ENCODE measurements at places on chromosomes 3 and 15. TPM values are rescaled to one million over a fixed set of nuclear protein-coding genes. Genes with fewer than 3 reads are reported as not detected.

Gene KY
- total RNA-seq = 0.43 TPM

DNA sequence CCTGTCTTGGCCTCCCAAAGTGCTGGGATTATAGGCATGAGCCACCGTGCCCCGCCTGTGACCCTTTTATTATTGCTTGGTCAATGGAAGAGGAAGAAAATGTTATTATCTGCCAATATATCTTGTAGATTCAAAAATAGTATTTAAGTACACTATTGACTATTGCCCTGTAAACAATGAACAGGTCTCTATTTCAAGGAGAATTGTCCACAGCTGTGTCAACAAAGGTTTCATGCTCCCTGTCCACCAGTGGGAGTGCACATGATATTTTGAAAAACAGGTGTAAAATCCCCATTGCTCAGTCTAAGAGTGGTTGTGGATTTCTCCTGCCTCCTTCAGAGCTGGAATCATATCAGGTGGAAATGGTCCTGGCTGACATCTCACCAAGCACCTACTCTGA lies 36.5 kb upstream of the IGF1R start:
- no peaks in the 10 kb centered on the region for H3K36me3 ChIP-seq
- DNase-seq = no peak
- no peaks in the 10 kb centered on the region for H3K27me3 ChIP-seq
- H3K4me3 ChIP-seq = no peak overlapping the region

GRCh38 chr3:186929186-186929585 lies 1.1 kb upstream of the ST6GAL1 start:
- H3K4me1 ChIP-seq = no peaks in the 10 kb centered on the region
- no peak overlapping the region for H3K27ac ChIP-seq
- no peak overlapping the region for H3K4me3 ChIP-seq
- no peaks in the 10 kb centered on the region for H3K27me3 ChIP-seq
- DNase-seq = no peak
- peaks cover 5% of the 10 kb centered on the region for H3K36me3 ChIP-seq

Gene SUCNR1
- 3.1 TPM for total RNA-seq

Gene SLC22A14
- not detected for total RNA-seq

Gene SAMMSON
- total RNA-seq = 2.2 TPM

- no peaks in the 10 kb centered on the region for H3K27me3 ChIP-seq
- H3K4me3 ChIP-seq = no peak overlapping the region
- DNase-seq = no peak
- no peak overlapping the region for H3K27ac ChIP-seq
Measured at GRCh38 chr3:138070006-138070405, 45.4 kb downstream of the DZIP1L start.

DNA sequence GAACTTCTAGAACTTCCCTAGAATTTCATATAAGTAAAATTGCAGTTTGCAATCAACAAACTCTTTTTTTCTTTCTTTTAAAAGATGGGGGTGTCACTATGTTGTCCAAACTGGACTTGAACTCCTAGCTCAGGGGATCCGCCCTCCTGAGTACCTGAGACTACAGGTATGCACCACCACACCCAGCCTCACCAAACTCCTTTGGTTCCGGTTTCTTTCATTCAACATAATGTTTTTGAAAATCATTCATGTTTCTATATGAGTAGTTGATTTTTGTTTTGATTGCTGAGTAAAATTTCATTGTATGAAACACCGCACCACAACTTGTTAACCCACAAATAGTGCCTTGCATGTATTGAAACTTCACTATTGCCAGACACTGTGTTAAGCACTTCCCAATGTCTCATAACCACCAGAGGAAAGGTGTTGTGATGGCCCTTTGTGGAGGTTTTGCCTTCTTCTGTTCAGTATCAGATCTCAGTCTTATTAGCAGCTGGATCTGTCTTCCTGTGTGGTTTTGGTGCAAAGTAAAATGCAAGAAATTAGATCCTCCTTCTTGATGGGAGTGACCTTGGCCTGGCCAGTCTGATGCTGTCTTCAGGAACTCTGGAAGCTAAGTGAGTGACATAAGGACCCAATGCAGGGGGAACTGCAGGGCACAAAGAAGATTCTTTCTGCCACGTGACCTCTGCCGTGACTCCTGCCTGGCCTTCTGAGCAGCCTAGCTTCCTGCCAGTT lies 78.8 kb upstream of the UBE2E1 start:
- H3K4me1 ChIP-seq = no peaks in the 10 kb centered on the region
- no peak for DNase-seq
- H3K36me3 ChIP-seq = no peaks in the 10 kb centered on the region
- H3K27me3 ChIP-seq = no peaks in the 10 kb centered on the region

DNA sequence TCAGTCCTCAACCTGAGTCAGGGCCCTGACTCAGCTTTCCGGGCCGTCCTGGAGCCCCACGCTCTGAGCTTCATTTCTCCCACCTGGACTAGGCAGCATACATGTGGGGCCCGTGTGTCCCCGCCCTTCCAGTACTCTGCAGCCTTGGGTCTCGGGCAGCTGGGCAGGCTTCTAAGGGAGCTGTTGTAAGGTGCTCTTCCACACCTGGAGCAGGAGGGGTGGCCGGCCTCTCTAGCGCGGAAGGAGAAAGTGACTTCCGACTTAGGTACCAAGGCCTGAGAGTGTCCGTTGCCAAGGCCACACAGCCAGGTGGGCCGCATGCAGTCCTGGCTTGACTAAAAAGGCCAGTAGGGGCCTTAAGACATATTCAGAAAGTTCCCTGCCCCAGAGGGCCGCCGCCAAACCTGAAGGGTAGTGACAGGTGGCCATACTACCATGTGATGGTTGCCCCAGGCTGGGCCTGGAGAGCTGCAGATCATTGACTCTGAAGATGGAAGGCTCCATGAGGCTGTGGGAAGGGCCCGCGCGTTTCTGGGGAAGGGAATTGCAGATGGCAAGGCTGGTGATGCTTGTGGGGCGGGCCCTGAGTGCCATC lies 9.4 kb upstream of the SEMA3B start:
- H3K4me3 ChIP-seq = no peak overlapping the region
- H3K27ac ChIP-seq = peak overlapping the region; percentile 99
- no peak for DNase-seq
- no peaks in the 10 kb centered on the region for H3K27me3 ChIP-seq

Gene USP50
- not detected for total RNA-seq

Gene MYRIP
- 12.7 TPM for total RNA-seq

Gene EAF2
- total RNA-seq = 2.4 TPM

GRCh38 chr15:75790631-75791336 lies 52.5 kb upstream of the UBE2Q2 start:
- DNase-seq = no peak
- H3K36me3 ChIP-seq = no peaks in the 10 kb centered on the region
- no peak overlapping the region for H3K4me3 ChIP-seq
- H3K4me1 ChIP-seq = no peaks in the 10 kb centered on the region
- no peaks in the 10 kb centered on the region for H3K27me3 ChIP-seq

GRCh38 chr3:119408243-119408950 lies 55.0 kb downstream of the TMEM39A start:
- DNase-seq = no peak
- no peaks in the 10 kb centered on the region for H3K4me1 ChIP-seq
- H3K36me3 ChIP-seq = peaks cover 35% of the 10 kb centered on the region
- H3K4me3 ChIP-seq = no peak overlapping the region
- H3K27ac ChIP-seq = no peak overlapping the region

- peaks cover 14% of the 10 kb centered on the region for H3K4me1 ChIP-seq
- H3K36me3 ChIP-seq = no peaks in the 10 kb centered on the region
- no peaks in the 10 kb centered on the region for H3K27me3 ChIP-seq
Measured at GRCh38 chr15:51131596-51132290, 37.0 kb upstream of the TNFAIP8L3 start.
